Epithelial cell of esophagus (primary cell): ENCODE measurements at places on chromosomes 6 and 20.

DNA sequence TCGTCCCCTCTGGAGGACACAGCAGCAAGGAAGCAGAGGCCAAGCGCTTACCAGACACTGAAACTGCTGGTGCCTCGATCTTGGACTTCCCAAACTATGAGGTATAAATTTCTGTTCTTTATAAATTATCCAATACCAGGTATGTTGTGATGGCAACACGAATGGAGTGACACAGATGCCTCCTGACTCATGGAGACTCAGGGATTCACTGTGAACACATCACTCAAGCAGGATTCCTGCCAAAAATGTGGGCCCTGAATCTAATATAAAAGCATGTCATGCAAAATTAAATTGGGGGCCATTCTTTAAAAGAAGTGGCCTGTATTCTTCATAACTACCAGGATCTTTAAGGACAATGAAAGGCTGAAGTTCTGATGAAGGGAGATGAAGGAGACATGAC, 52.5 kb upstream of the SLC22A23 start:
- peak; percentile 76 for DNase-seq

- no peak for DNase-seq
Observed at GRCh38 chr6:36683656-36684446, 5.3 kb downstream of the CDKN1A start.

- no peak for DNase-seq
Observed at GRCh38 chr6:65182681-65183080, 524.3 kb downstream of the EYS start.

DNA sequence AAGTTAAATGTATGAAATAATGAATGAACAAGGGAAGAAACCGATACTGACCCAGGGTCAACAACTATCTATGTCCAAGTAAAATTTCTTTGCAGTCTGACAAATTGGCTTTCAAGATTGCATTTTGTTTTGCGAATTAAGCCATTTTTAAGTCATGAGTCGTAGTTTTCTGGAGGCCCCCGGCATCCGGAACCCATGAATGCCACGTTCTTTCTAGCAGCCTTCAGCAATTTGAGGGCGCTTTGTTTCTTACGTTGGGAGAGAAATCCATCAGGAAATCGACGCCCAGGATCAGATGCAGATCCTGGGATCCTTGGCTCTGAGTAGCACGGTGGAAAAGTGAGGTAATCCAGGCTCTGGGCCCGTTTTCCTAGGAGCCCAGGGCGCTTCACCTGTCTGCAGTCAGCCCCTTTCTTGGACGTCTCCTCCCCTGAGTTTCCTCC, 309 bp upstream of the ABRACL start:
- peak; percentile 87 for DNase-seq
